Endothelial cell (in vitro differentiated cells): ENCODE measurements at places on chromosomes 5 and 9.

DNA sequence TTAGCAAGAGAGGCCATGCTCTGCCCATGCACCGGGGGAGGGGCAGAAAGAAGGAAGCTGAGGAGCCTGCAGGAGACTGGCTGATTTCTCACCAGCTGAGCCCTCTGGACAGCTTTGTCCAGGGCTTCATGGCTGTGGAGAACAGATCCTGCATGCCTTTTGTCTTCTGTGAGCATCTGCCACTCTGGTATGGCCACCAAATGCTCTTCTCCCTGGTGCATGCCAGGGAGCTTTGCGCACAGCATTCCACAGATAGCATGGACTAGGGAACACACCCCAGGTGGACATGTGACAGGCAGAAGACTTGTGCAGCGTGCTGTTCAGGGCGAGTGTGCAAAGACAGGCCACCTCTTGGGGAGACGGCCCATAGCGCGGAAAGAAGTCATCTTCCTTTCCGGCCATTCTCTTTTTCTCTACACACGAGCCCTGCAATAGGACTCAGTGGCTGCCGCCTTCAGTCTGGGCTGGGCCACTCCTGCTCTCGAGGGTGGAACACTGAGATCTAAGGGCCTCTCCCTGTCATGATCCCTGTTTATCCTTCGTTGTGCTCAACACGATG lies 56.7 kb downstream of the GADD45G start:
- DNase-seq, result no peak

DNA sequence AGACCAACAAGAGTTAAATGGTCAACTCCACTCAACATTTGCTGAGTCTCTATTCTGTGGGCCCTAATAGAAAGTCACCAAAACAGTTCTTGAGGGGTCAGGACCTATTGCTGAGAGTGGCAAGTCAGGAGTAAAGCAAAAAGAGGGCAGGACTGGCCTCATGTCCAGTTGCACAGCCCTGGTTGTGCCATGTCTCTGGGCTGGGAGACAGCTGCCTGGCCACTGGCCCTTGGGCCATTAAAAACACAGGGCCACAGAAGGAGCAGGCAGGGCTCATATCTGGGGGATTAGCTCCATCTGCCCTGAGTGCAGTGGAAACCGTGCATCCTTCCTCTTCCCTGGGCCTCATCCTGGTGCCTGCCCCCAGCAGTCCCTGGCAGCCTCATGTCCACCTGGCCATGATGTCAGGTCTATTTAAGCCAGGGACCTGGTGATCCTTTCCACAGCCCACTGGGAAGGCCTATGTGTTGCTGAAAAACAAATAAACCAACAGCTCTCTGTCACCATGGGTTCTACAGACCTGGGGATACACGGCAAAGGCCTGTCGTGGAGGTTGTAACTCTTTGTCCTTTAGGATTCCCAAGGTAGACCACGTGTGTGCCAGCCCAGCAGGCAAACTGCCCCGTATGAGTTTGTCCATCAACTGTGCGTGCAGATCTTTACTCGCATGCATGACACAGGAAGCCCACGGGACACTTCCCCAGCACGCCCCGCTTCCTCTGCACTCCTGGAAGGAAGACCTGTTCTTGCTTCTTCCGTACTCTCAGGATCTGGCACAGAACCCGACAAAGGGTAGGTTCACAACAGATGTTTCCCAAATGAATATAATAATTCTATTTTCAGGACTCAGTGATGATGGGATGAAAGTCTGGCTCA lies 148.8 kb downstream of the MTX3 start:
- no peak for DNase-seq

DNA sequence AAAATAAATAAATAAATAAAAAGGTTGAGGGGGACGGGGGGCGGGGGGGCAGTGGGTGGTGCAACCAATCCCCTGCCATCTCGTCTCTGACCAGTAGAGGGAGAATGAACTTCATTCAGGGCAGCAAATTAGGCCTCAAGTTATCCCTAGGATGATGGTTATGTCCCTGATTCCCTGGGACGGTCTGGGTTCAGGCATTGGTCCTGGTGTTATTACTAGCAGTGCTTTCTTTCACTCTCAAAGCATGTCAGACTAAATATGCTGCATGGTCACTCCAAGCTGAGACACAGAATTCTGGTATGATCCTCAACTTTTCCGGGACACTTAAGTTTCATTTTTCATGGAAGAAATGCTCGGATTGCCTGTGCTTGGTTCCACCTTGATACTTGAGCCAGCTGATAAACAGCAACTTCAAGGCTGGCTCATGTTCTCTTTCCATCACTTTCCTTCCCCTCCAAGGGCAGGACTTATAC lies 59.4 kb downstream of the DAP start:
- DNase-seq, result peak; percentile 69

DNA sequence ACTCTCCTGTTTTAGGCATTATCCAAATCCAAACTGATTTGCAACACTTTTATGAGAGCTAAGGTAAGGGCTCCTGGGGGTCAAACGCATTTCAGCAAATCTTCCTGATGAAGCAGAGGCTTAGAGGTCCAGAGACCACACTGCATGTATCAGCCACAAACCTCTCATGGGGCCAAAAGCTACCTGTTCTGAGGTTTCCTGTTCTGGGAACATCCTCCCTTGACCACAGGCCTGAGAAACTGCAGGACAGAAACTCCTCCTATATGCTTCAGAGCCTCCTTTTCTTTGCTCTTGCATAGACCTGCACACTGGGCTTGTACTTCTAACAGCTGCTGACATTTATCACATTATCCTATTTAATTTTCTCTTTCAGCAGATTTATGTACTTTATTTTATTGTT lies 92.6 kb downstream of the OR2K2 start:
- DNase-seq, result no peak

- DNase-seq, result no peak
Measured at GRCh38 chr5:122259995-122260394, 52.0 kb upstream of the SNCAIP start.

DNA sequence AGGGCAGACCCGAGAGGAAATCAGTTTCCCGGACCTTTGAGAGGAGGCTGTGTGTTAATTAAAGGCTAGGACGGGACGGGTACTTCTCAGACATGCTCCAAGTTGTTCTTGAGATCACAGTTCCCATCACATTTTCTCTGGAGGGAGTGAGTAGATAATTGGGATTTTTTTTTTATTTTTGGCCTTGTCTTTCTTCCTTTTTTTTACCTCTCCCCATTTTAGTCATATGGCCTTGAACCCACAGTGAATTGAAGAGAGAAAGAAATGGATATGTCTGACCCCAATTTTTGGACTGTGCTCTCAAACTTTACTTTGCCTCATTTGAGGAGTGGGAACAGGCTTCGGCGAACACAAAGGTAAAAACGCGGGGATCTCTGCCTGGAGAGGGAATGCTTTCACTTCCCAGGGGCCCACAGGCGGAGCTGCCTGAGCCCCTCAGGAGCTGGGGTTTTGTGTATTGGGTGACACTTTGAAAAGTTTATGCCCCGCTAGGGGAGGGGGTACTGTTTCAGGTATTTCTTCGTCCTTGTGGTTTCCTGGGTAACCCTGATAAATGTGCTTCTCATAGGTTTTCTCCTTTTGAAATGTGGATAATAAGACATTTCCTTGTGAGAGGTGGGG lies 191.8 kb downstream of the CD180 start:
- DNase-seq, result no peak

DNA sequence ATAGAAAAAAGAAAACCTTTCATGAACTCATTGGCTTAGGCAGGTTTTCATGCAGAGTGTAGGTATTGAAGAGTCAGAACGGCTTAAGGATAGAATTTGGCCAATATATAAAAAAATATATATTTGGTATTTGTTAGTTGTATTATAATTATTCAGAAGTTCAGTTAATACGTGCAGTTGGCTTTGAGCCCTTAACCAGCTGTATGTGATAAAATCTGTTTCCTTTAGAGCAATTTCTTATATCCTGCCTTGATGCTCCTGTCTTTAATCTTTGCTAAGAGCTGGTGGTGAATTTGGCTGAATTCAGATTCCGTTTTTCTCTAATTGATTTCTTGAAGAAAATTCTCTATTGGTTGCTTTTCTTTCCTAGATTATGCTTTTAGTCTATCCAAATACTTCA lies 3.7 kb downstream of the ANXA1 start:
- no peak for DNase-seq

DNA sequence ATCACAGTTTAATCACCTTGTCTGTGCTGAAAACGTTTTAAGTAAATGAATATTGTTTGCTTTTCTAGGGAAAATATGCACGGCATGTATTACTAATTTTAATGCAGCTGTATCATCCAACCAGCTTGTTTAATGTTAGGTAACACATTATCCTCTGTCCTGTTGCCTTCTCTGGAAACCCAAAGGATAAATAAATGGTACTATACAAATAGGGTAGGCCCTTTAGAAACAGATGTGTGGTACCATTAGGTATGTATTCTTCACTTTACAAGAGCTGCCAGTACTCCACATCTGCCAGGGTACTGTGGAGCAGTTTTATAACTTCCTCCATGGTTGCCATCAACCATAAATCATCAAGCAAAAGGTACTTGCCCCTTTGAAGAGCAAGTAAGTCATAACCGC lies 42.9 kb downstream of the FAF2 start:
- DNase-seq, result no peak

DNA sequence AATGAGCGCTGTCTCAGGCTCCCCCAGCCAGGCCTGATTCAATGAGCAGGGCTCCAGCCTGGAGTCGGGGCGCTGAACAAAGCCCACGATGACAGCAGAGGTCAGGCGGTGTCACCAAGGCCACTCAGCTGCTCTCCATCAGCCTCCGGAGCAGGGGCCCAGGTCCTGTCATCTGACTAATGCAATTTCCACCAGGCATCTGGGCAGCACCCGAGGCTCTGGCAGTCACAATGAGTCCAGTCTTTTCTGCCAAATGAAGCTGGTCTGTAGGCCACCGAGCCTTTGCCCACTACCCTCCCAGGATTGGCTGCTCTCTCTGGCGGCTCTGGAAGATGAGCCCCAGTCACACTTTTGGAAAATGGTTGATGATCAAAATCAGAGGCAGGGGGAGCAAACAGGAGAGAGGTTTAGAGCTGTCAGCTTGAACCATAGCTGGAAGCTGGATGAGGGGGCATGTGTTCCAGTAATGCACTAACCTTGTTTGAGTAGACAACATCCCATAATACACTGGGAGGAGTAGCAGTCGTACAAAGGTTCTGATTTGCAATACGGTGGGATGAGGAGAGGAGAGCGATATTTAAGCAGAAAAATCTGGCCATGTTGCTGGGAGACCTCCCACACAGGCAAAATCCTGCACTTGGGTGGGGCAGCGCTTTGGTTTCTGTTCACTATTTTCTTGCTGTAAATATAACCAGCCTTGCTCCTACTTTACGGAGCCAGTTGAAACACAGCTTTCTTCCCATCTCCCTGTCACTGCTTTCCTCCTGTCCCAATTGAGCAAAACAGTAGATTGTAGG lies 306.4 kb upstream of the PANK3 start:
- DNase-seq, result no peak

DNA sequence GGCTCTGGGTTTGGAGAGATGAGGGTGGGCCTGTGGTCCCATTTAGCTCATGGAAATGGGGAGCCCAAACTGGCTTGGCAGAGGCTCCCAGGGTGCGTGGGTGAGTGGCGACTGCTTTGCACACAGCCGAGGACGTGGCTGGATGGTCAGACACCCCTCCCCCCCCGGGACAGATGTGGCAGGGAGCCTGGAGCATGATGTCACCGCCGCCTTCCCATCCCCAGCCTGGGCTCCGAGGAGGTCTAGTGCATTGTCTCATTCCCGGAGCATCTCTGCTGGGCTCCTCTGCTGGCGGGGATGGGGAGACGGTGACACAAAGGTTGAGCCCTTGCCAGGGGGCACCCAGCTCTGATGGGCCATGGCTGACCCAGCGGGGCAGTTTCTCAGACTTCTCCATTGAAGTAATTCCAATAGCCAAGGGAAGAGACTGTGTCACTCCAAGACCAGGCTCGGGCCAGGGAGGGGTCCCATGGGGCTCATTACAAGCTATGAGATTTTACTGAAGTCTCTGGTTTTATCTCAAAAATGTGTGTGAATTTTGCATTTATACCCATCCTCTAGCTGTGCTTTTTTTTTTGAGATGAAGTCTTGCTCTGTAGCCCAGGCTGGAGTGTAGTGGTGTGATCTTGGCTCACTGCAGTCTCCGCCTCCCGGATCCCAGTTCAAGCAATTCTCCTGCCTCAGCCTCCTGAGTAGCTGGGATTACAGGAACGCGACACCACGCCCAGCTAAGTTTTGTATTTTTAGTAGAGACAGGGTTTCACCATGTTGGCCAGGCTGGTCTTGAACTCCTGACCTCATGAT lies 36.1 kb downstream of the HMCN2 start:
- no peak for DNase-seq

- DNase-seq, result no peak
Measured at GRCh38 chr5:72347801-72348308, 27.7 kb downstream of the PTCD2 start.

DNA sequence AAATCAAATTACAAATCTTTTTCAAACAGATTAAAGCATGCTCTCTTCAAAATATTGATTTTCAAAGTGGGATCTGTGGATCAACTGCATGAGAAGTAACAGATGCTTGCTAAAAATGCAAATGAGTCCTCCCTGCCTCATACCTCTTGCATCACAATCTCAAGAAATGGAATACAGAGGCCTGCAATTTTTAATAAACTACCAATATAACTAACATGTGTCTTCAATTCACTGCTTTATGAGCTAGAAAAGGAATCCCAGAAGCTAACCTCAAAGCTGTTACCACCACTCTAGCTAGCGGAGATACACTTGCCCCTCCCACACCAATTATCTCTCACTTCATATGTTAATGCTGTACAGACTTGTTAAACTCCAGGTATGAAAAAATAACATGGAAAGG lies 9.6 kb downstream of the OR13C5 start:
- no peak for DNase-seq

DNA sequence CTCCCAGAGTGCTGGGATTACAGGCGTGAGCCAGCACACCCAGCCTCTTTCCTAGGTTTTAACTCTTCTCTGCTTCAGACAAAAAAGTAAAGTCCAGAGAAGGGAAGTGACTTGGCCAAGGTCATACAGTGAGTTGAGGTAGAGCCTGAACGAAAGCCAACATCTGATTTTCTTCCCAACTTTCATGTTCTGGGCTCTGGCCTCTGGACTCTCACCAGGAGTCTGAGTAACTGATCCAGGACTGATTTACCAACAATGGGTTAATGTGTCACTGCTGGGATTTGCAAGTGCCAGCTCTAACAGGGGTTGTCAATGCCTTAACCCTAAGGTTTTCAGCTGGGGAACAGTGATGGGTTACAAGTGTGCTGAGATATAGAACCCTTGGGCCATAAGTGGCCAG lies 32.2 kb upstream of the LARP1 start:
- no peak for DNase-seq
